ENCODE measurements at places on chromosomes 5 and 9.

DNA sequence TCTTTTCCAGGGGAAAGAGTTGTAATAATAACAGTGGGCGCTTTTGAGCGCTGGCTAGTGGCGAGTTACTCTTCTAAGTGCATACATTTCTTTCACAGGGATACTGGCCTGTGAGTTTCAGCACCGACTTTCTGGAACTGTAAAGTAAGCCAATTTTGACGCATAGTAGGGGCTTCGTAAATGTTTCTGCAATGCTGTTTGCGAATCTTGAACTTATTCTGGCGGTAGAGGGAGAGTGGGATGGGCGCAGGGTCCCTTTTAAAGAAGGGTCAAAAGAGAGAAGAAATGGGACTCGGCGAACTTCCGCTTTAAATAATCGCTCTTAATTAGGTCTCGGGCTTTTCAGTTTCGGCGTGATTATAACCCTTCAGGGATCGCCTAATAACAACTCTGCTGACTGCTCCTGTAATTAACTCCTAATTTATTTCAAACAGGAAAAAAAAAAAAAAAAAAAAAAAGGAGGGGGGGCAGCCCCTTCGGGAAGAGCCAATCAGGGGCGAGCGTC is 351 bp upstream of the MSX2 start:
- no peak for DNase-seq

DNA sequence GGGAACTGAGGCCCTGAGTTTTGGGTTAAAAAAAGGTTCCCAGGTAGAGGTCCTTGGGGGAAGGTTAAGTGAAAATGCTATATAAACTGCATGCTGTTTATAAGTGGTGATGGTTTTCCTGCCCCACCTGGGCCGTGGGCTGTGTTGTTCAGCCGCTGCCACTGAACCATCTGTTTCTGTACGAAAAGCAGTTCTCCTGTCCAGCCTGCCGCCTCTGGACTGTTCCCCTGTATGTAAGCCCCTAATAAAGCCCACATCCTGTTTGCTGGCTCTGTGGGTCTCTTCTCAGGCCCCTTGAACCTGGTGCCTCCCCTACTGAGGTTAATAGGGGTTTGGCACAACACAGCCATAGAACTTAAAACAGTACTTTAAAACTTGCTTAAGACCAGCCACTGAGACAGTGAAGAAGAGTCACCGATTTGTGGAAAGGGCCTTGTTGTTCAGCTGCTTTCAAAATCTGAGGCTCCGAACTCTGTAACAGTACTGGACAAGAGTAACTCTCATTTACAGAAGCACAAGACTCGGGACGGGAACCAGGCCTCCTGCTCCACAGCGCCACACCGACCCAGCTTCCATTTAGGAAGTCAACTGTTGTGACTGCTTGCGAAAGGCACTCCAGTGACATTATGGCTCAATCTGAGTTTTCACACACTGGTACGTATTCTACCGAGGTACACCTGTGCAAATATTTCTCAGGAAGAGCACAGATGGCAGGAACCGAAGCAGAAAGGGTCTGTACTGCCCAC is 192.5 kb downstream of the CDK5RAP2 start:
- no peak for DNase-seq

DNA sequence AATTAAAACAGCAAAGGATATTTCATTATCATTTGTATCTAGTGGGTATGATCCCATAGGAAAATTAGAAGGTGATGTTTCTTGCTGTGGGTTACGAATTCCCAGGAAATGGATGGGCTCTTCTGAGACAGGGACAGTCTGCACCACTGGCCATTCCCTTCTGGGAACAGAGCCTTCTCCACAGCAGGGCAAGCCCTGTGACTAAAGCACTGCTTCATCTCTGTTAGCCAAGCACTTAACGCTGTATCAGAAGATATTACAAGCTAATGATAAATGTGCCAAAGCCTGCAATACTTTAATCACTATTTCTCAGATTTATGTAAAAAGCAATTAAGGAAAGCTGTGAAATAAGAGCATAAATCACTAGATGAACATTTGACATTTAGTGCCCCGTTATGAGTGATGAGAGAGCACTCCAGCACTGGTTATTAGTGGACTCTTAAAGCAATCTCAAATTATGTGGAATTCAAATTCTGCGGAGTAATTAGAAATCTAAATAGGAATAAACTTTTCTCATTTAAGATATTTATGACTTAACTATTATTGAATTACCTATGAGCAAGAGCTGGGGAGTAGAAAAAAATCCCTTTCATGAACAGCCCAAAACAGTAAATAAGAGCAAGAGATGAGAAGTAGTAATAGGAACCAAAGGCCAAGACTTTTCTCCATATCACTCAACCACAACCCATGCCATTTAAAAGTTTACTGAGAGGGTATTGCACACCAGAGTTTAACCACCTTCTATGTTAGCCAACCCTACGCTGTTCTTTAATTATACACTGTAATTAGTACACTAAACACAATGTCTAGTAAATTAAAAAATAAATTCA is 49.2 kb downstream of the FAM240B start:
- DNase-seq: no peak

GRCh38 chr9:134007571-134007970 is 15.4 kb upstream of the VAV2 start:
- no peak for DNase-seq

DNA sequence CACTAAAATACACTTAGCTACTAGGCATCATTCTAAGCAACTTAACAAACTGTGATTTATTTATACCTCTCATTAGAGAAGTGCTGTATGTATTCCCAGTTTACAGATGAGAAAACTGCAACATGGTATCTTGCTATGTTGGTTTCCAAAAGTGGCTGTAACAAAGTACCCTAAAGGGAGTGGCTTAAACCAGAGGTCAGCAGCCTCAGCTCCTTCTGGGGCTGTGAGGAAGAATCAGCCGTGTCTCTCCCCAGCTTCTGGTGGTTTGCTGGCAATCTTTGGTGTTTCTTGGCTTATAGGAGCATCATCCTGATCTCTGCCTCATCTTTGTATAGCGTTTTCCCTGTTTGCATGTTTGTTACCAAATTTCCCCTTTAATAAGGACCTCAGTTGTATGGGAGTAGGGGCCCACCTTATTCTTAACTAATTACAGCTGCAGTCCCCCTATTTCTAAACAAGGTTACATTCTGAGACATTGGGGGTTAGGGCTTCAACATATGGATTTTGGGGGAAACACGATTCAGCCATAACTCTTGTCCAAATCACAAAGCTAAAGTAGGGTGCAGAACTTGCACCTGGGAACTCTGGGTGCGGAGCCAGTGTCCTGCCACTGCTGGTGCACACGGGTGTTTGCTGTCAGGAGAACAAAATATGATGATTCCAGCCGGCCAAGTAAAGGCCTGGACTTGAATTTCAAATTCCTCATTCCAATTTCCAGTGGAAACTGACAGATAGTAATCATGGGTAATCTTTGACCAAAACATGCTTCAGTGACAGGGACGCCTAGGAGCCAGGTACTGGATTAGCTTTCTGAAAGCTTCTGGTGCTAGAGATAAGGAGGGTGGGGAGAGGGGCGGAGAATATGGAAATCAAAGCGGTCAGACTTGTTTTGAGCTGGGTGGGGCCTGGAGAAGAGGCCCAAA is 43.3 kb downstream of the RAI14 start:
- no peak for DNase-seq

- no peak for DNase-seq
These were observed 52.5 kb upstream of the C9orf72 start for GRCh38 chr9:27625751-27626150.

DNA sequence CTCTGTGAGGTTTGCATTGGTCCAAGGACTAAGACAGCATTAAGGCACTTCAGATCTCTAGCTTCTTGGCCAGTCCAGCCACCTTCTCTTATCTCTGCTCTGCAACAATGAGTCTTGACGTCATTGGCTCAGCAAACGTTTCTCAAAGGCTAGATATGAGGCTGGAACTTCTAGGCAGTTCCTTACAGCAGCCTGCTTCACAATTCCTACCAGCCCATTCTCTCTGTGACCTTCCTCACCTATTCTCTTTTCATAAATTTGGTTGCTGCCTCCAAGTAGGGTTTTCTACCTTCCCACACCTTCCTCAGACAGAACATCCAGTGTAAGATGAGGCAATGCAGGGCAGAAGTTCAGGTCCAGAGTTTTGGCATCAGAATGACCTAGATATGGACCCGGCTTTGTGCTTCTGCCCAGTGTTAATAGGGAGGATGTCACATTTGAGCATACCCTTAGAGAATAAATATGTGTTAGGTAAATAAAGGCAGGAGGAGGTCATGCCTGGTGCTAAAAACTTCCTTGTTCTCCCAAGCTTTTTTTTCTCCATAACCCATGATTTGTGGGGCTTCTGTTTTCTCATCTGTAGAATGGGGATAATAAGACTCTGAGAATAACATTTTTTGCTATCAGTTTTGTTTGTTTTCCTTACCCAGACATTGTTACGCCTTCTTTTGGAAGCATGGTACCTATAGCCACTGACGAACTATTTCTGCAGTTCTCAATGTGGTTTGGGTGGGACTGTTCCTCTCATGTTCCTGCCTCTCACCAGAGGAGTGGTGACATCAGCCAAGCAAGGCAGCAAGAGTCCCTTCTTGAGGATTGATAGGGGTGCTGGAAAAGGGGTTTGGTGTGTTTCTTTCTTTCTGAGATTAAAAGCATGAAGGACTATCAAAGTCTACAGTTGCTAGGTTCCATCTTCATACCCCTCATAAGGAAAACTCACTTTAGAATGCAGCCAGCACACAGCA is 220.6 kb upstream of the TRIM32 start:
- DNase-seq: no peak

- no peak for DNase-seq
These were observed 25.4 kb downstream of the BOD1 start for GRCh38 chr5:173591056-173591514.

DNA sequence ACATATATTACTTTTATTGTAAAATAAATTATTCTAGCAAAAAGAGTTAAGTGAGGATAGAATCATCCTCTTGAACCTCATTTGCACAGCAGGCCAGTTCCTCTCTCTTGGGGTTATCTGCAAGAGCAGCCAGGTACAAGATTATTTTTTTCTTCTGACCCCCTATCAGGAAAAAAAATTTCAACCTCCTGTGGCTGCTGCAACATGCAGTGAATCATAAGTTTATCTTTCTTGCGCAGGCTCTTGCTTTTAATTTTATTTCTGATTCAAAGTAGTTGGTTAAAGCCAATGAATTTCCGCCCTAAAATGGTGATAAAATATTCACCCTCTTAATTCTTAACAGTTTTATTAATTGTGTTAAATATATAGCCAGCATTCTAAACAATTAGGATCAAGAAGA is 69.7 kb upstream of the PPP3R2 start:
- DNase-seq: no peak

DNA sequence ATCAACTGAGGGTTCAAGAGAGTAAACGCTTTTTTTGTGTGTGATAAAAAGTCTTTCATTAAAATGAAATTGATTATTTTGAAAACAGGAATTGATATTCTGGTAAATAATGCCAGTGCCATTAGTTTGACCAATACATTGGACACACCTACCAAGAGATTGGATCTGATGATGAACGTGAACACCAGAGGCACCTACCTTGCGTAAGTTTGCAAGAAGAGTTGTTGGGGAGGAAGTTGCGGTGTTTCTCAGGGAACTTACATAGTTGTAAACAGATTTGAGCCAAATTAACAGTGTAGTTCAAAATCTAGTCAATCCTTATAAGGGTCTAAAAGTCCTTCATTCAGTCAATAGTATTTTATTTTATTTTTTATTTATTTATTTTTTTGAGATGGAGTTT is 28.9 kb downstream of the HSDL2 start:
- DNase-seq: no peak

DNA sequence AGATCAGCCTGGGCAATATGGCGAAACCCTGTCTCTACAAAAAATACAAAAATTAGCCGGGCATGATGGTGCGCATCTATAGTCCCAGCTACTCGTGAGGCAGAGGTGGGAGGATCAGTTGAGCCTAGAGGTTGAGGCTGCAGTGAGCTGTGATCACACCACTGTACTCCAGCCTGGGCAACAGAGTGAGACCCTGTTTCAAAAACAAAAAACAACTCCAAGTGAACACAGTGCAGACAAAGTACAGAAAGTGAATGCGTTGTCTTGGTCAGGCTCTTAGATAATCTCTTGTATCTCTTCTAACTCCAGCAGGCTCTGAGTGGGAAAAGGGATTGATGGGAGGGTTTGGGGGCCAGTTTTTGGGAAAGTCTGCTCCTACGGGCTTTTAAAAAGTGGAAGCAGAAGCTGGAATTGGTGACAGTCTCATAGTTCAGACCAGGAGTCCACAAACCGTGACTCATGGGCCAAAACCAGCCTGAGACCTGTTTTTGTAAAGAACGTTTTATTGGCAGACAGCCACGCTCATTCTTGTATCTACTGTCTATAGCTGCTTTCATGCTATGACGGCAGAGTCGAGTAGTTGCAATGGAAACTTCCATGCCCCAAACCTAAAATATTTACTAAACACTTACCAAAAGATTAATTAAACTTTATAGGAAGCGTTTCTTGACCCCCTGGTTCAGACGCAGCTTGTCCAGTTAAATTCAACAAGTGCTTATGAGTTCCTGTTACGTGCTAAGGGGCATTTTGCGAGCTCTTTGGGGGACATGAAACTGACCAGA is 32.9 kb downstream of the NDST1 start:
- DNase-seq: peak; percentile 77
